Cardiac fibroblast (primary cell): ENCODE measurements at places on chromosomes 5 and 9.

- no peak for DNase-seq
Observed at GRCh38 chr5:176371621-176372539, 6.6 kb downstream of the ARL10 start.

GRCh38 chr5:94776167-94776566 is 157.7 kb downstream of the SLF1 start:
- peak; percentile 10 for DNase-seq

DNA sequence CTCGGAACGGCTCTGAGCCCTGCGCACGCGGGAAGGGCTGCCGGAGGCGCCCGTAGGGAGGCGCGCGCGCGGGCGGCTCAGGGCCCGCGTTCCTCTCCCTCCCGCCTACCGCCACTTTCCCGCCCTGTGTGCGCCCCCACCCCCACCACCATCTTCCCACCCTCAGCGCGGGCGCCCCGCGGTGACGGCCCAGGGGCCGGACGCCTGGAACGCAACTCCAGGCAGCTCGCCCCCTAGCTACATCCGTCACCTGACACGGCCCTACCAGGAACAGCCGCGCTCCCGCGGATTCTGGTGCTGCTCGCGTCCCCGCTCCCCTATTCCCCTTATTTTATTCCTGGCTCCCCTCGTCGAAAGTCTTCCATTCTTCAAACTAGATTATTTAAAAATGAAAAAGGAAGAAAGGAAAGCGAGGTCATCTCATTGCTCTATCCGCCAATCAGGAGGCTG is at the start of gene CDKN2B-AS1:
CDKN2B-AS1 (plus strand) TSS at position 236 of the 450 bp plus-strand sequence.
- DNase-seq: peak; percentile 75

DNA sequence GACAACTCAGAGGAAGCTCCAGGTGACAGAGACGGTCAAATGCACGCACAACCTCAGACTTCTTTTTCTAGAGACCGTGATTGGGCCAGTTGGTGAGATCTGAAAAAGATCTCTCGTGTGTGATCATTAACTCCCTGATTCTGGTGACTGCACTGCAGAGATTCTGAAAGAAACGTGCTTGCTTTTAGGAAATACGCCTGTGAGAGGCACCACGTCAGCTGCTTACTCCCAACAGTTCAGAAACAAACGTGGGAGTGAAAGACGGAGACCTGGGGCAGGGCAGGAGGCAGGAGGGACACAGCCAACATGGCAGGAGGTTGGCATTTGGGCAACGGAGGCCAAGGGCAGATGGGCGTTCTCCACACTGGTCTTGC is 15.9 kb downstream of the SLC12A7 start:
- no peak for DNase-seq

DNA sequence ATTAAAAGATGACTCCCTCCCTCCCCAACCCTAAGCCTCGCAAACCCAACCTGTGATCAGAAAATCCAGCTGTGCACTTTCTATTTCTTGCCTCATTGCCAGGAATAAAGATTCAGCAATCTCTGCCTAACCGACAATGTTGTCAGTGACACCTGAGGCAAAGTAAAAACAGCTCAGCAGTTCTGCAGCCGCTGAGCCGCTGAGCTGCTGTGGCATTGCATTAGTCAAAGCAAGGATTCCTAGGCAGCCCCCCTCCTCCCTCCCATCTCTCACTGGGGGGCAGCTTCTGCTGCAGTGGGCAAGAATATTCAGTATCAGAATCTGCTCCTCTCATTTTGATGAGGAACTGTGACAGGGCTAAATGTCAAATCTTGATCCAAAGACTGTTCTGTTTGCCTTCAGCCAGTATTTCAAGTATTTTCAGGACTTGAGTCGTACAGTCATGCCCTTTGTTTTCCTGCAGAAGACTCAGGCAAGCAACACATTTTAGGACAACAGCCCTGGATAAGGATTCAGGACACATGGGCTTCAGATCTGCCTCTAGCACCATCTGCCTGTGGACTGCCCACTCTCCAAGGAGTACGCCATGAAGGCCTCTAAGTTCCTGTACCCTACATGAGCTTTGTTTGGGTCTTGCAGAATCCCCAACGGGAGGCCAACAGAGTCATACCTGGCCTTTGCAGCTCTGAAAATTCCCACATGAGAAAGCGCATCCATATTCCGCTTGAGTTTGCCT is 41.1 kb upstream of the DAP start:
- DNase-seq: peak; percentile 28

GRCh38 chr9:14135421-14135820 is 178.5 kb downstream of the NFIB start:
- DNase-seq: no peak

- DNase-seq: peak; percentile 33
Observed at GRCh38 chr9:20358207-20358606, 264.1 kb downstream of the MLLT3 start.

DNA sequence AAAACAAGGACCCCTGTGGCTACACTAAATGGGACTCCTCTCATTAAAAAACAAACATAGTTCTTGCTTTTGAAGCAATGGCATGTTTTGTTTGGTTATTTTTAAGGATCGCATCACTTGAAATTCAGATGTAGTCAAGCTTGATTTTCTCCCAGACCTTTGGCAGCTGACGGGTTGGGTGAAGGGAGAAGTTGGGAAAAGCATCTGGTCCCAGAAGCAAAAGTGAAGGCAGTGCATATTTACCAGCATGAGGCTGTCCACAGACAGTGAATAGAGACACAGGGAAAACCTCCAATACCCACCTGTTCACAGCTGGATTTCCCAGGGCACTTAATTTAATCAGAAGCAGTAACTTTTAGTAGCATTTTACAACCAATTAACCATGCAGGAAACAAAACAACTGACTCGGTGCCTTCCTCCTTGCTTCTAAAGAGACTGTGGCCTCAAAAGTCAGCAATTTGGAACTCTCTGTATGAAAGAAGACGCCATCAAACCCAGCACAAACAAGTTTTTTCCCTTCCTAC is 245.4 kb downstream of the EBF1 start:
- DNase-seq: no peak

DNA sequence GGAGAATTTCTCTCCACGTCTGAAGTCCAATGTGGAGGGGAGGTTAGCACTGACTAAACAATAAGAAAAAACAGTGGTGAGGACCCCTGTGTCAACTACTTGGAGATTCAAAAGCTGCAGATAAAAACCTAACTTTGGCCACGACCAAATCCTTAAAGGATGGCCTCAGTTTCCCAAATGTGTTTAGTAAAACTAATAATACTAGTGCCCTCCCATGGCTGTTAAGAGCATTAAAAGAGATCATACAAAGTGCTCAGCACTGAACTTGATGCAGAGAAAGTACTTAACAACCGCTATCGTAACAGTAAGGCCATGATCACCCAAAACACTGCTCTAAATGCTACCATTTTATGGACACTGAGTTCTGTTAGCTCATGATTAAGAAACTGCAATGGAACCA is 288.4 kb downstream of the EBF1 start:
- DNase-seq: no peak

DNA sequence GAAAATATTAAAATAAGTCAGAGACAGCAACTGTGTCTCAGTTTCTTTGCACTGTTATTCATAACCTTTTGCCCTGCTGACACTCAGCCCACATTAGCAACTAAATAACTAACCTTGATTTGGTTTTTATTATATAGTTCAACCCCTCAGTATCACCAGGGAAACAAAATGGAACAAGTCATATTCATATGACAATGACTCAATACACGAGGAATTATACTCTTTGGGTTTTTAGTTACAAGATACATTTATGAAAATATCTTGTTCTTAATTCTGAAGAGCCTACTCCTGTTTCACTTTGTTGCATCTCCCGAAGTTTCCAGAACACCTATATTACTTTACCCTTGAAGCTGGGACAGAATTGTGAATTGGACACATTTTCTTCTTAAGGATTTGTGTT is 845.4 kb downstream of the EFNA5 start:
- peak; percentile 38 for DNase-seq

DNA sequence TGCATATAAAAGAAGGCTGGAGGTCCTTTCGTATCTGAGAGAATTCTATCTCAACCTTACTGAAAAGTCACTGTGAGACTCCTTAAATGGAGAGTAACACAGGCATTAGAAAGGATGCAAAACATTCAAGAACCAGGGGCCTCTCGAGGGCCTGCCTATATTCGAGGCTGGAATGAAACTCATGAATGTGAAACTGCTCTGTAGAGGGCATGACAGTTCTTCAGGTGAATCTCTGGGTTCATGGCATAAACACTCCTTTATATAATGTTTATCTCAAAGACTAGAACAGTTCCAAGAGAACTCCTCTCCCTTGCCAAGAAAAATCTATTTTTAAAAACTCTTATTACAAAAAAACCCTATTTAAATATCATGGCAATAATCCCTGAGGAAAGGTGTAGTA is 113.9 kb downstream of the SEC61B start:
- DNase-seq: no peak

DNA sequence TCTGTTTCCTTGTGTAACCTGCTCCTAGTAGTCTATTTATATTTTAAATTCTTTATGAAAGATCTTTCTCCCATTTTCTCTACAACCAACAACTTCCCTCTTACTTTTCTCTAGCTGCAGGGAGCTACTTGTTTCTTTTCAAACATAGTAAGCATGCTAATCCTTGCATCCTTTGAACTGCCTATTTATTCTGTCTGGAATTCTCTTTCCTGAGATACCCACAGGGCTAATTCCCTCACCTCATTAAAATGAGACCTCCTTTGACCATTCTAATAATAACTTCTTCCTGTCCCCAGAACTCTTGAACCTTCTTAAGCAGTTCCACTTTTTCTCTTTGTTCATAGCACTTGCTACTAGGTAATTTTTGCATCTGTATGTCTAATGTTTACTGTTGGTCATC is 620.6 kb upstream of the CDH18 start:
- DNase-seq: no peak
